Spleen (tissue), 13 donors: ENCODE measurements at places on chromosomes 2 and 18. TPM values are rescaled to one million over a fixed set of nuclear protein-coding genes. Genes with fewer than 3 reads are reported as not detected.

DNA sequence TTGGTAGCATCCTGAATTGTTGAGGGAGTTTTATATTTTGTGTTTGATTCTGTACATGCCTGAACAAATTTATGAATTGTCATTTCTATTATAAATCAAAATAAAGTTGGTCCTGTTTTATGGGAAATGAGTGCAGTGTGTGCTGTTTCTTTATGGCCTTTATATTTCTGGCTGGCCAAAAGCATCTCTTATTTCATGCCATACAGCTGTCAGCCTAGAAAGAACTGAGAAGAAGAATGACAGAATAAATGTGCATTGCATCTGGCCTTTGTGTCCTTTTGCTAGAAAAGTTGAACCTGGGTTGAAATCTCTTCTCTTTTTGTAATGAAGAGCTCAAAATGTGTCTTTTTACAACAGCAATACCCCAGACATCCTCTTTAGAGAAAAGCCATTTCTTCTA lies 474.7 kb upstream of the LRATD1 start:
- DNase-seq = no peak

- no peak for DNase-seq
These were observed 19.9 kb downstream of the FMNL2 start for GRCh38 chr2:152354909-152355308.

- DNase-seq = no peak
These were observed 289.2 kb downstream of the ZNF521 start for GRCh38 chr18:25062720-25063119.

DNA sequence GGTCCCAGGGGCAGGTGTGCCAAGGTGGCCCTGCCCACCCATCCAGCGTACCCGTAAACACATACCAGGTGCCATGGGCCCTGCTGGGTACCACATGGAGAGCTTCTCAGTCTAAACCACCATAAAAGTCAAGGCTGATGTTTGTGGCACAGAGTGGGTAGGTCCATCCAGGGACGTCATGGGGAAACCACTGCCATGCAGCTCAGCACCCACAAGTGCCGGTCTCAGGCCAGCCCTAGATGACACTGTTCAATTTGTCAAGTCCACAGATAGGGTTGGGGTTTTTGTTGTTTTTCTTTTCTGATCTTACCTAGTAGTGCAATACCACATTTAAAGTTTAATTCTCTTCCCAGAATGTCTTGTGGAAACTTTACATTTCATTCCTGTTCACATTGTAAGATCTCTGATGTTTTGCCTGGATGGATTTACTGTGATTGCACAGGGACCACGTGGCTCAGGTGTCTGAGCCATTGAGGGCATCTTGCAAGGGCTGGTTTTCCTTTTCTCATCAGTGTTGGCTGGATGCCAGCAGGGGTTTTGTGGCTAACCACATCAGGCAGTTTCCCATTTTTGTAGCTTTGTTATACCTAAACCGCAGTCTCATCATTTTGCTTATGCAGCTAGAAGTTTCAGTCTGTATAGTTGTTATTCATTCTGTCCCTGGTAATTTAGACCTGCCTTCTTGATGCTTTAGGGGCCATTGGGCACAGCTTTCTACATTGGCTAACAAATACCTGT lies 64.7 kb downstream of the STK25 start:
- peak; percentile 87 for DNase-seq

DNA sequence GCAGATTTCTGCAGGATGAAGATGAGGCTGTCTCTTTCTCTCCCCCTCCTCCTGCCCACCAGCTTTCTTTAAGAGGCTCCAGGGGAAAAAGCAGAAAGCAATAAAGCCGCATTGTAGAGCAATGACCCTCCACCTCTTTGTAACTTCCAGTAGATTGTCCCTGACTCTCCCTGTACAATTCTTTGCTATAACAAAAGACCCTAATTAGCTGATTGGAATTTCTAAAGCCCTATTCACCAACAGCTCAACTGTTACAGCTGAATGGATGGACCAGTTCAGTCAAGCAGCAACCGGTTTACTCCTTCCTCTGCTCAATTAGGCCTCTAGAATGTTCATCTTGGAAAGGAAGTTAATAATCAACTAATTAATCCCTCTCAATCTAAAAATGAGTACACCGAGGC lies 301.0 kb downstream of the STK39 start:
- no peak for DNase-seq

- DNase-seq = no peak
These were observed 39.0 kb upstream of the PPP4R1 start for GRCh38 chr18:9653390-9653789.

DNA sequence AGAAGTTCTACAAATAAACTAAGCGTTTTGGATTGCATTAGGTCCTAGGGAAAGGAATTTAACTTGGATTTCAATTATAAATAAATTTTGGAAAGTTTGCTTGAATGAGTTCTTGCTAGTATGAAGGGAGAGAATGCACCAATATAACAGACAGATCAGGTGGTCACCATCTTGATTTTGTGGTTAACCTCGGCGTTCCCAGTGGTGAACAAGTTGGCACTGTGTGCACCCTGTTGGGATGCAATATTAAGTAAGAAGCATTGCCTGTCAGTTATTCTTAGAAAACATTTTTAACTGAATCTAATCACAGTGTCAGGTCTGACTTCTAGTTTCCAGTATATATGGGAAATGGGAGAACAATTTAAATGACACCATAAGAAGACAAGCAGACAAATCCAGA lies 673.4 kb downstream of the SLC4A3 start:
- no peak for DNase-seq

DNA sequence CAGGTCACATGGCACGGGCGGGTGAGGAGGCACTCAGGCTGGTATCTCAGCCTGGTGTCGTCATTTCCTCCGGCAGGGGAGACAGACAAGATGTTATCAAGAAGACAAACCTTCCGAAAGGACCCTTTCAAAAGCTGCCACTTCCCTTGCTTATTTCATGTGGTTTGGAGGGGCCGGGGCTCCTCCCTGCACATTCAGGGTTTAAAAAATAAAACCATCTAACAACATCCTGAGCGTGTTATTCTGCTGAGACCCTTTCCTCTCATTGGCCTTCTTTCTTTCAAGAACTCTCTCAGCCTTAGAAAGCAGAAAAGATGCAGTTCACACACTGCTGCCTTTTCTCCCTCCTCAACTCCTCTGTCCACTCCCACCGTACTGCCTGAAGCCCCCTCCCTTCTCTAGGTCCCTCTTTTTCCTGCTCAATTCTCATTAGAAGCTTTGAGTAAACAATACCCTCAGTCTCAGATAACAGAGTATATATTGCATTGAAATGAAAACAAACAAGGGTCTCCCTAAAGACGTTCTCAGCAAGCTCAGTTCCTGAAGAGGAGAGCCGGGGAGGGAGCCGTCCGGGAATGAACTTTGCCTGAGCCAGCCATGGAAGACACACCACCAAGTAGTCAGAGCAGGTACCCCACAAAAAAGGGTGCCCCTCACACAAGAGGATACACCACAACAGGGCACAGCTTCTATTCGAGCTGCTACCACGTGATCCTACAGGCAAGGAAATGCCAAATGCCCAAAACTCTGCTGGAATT lies 9.7 kb downstream of the SMAD7 start:
- peak; percentile 90 for DNase-seq

DNA sequence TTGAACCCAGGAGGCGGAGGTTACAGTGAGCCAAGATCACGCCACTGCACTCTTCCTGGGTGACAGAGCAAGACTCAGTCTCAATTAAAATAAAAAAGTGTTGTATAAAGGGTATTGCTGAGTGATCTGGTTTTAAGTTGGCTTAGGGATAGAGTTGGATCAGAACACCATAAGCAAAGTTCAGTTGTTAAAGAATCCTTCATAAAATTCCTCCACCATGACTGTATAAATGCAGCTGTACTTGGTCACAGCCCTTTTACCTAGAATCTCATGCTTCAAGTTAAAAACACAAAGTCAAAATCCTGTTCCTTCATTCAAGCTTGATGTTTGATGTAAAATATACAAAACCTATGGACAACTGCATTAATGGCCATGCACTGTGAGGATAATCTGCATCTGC lies 33.4 kb upstream of the PNO1 start:
- DNase-seq = no peak

GRCh38 chr2:230256733-230257332 lies 31.3 kb downstream of the SP140 start:
- DNase-seq = no peak

DNA sequence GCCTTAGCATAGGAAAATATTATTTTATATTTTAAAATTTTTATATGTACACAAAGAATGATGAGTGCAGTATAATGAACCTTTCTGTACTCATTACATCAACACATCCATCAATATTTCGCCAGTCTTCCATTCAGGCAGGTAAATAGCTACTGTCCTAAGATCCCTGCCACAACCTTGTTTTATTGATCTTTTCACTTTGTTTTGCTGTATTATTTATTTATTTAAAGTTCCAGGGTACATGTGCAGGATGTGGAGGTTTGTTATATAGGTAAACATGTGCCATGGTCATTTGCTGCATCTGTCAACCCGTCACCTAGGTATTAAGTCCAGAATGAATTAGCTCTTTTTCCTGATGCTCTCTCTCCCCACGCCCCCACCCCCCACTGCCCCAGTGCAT lies 64.6 kb downstream of the INHBB start:
- no peak for DNase-seq

- DNase-seq = no peak
These were observed 70.3 kb downstream of the SCN1A start for GRCh38 chr2:166057370-166058164.

DNA sequence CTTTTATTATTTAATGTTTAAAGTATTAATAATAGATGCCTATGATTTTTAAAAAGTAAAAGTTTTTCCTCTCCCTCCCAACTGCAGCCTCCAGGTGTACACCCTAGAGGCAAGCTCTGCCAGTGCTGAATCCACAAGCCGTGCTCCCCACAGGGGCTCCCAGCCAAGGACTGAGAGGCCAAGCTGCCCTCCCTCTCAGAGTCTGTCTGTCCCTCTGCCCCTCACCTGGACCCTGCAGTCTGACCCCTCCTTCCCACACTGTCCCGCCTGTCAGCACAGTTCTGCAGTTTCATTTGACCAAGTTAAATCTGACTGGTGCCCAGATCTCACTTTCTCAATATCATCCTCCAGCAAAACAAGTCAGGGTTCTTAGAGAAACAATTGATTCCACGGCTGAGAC lies 14.8 kb upstream of the PROC start:
- peak; percentile 59 for DNase-seq

GRCh38 chr2:207334301-207334623 lies 168.5 kb upstream of the KLF7 start:
- DNase-seq = no peak

DNA sequence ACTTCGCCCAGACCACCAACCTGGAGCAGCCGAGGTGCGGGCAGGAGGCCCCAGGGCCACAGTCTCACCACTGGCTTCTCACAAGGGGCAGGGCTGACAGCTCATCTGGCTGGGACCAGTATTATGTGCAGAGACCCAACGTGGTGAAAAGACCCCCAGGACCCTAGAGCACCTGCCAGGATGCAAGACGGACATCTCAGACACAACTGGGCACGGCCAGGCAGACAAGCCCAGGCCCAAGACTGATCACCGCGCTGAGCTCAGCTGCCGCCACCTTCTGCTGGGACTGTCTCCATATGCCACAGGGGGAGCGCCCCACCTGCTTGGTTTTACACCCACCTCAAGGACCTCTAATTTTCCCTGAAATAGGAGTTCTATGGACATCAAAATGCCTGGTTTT lies 23.2 kb downstream of the HDAC4 start:
- peak; percentile 38 for DNase-seq

- DNase-seq = no peak
These were observed 826.0 kb downstream of the PLCL1 start for GRCh38 chr2:198630384-198630783.

GRCh38 chr2:10584843-10585475 lies 104.8 kb downstream of the NOL10 start:
- DNase-seq = no peak

DNA sequence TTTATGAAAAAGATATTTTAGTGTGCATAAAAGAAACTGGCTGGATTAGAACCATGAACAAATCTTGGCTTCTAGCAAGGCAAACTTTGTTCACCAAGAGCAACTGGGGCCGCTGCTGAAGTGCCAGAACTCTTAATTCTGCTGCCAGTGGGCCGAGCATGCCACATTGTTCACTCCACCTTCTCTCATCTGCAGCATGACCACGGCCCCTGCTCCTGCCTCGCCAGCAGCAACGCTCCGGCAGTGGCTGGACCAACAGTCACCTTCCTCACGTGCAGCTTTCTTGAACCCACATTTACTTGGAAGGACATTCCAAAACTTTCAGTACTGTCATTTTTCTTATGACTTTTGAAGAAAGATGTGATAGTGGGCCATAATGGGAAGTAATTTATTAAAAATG lies 213.8 kb downstream of the PIEZO2 start:
- DNase-seq = no peak

Gene TBR1
- not detected for polyA plus RNA-seq

Gene STRADB
- 21.0 TPM for polyA plus RNA-seq

Gene RAB6C
- polyA plus RNA-seq = 0.15 TPM

Gene ALPG
- polyA plus RNA-seq = not detected

Gene REG3A
- 0.93 TPM for polyA plus RNA-seq

Gene GALNT3
- polyA plus RNA-seq = 5.6 TPM

Gene SIX3
- polyA plus RNA-seq = 0.03 TPM

Gene ARHGAP15
- 76.6 TPM for polyA plus RNA-seq
